ENCODE measurements at places on chromosomes 7 and 10. TPM values are rescaled to one million over a fixed set of nuclear protein-coding genes. Genes with fewer than 3 reads are reported as not detected.

Gene POLR3A
- polyA plus RNA-seq: 17.0 TPM

Gene C10orf62
- not detected for polyA plus RNA-seq

Gene SEC61A2
- 15.9 TPM for polyA plus RNA-seq

Gene SYT15B
- 7.1 TPM for polyA plus RNA-seq

Gene LRMDA
- polyA plus RNA-seq: 20.2 TPM

Gene INPP5A
- 41.7 TPM for polyA plus RNA-seq

Gene DGKI
- polyA plus RNA-seq: 0.46 TPM

Gene LRRC18
- polyA plus RNA-seq: 1.1 TPM

DNA sequence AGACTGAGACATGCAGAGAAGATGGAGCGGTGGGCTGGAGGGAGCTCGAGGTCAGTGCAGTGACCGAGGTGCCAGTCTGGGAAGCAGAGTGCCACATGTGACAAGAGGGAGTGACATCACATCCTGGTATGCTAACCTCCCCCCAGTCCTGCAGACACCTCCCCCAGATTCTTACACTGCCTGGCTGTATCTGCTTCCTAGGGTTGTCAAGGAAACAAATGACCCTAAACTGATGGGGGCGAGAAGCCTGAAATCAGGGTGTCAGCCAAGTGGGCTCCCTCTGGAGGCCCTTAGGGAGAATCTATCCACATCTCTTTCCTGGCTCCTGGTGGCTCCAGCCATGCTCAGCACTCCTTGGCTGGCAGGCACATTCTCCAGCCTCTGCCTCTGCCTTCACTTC is 316.1 kb upstream of the ZMIZ1 start:
- DNase-seq: no peak

GRCh38 chr7:79979437-79979836 is 155.2 kb upstream of the GNAI1 start:
- DNase-seq: peak; percentile 28

DNA sequence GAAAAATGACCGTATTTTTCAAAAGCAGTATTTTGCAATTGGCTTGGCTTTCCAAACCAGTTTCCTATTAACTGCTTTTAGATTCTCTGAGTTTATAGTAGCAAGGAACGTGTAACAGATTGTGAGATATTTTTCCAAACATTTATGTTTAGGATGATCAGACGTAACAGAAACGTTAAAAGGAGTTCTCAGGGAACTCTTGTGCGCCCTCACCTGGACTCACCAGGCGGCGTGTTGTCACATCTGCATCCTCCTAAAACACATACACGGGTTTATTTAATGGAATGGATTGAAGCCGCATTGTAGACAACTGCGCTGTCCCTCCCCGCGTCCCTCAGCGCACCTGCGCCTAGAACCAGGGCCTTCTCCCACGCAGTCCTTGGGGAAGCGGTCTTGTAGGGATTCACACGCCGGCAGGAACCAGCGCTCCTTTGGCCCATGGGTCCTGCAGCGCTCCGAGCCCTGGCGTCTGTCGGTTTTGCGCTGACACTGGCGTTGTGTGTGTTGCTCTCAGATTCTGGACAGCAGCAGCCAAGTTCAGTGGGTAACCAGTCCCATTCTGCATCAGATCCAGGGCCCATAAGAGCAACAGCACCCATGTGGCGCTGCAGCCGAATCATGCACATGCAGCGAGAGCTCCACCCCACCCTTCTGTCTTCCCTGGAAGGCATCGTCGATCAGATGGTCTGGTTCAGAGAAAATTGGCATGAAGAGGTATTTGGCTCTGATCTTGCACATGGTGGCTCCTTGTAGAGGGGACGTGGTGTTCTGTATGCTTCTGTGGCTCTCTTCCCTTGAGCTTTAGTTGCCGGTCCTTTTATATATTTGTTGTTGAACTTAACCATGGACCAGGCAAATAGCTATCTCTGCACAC is 114.9 kb downstream of the TRRAP start:
- no peak for DNase-seq

DNA sequence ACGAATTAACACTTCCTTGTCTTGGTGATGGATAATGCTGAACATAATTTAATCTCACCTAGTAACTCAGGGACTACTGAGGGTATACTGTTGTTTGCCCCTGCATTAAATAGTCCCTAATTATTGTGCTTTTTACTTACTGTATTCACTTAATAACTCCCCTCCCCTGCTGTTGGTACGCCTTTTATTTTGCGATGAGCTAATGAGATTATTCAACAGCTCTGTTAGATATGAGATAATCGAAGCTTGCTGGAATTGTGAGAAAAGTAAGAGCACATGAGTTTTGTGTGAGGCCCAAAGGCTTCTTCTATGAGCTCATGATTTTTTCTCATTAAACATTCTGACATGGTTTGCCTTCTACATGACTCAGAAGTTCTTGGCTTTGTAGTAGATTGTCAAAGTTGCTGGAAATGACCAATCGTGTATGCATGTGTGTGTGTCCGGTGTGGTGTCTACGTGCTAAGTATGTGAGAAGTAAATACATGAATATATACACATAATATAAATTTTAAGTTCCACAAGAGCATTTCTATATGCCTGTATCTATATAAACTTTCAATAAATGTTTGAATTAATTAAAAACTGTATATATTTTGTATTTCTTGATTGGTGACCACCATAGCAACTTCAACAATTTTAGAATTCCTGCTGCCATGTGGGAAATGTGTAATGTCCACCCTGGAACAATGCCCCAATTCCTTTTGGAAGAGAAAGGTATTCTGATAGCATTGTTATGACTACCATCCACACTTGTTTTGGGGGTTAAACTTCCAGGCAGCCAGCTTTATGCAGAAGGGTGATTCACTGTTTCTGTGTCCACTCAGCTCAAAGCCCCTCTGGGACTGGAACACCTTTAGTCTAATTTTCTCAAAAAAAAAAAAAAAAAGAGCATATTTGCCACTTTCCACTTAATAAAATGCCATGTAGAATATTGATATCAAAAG is 106.2 kb downstream of the SAMD9 start:
- DNase-seq: no peak

DNA sequence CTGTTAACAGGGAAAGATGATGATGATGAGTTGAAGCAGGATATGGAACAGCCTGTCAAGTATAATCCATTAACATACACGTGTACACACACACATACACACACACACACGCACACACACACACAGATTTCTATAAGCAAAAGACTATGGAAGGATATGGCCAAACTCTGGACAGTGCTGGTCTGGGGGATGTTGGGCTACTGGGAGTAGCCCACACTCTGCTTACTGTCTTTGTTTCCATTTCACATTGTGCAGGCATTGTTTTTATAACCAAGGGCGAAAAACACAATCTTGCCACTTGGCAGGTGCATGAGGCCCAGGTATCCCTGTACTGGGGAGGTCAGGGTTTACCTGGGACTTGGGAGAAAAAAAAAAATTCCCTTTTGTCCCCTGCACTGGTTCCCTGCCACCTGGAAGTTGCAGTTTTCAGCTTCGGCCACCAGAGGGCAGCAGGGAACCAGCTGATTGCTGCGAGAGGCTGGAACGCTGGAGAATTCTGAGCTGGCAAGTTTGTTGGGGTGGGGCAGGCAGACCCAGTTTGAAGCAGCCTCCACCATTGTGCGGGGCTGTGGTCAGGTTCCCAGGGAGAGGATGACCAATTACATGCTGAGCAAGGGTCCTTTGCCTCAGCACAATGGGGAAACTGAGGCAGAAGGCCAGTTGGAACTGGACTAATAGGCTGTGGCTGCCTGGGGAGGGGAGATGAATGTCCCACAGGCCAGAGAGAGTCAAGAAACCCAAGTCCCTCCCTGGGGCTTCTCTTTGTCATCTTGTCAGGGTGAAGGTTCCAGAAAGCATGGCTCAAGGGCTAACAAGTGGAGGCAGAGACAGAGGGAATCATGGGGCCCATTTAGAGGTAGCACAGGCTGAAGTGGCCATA is 27.3 kb downstream of the PPIF start:
- peak; percentile 75 for DNase-seq

DNA sequence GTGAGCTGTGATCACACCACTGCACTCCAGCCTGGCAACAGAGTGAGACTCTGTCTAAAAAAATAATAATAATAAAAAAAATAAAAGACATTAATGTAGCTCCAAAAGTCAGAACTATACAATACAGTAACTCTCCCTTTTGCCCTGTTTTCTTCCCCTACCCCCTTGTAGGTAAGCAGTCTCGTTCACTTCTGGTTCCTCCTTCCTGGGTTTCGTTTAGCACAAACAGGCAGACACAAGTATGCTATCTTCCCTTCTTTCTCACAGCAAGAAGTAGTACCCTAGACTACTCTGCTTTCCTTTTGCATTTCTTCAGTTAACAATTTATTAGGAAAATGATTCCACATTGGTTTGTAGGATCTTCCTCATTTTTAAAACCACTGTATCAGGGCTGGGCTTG is 33.1 kb downstream of the PDSS1 start:
- DNase-seq: no peak

GRCh38 chr10:114825513-114826253 is 4.1 kb downstream of the FHIP2A start:
- no peak for DNase-seq

DNA sequence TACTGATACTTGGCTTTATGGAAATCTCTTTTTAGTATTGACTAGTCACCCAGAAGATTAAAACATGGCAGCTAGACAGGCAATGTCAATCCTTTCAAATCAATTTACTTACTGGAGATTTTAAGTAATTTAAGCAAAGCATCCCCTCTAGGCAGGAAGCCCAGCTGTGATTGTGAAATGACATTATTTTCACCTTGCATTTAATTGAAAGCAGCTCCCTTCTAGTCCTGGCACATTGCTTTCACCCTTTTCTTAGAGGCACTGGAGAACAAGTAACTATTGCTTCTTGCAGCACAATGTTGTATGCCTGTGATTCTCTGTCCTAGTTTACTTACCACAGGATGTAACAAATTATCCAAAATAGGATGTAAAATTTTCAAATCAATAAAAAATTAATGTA is 13.3 kb downstream of the ST7 start:
- no peak for DNase-seq

DNA sequence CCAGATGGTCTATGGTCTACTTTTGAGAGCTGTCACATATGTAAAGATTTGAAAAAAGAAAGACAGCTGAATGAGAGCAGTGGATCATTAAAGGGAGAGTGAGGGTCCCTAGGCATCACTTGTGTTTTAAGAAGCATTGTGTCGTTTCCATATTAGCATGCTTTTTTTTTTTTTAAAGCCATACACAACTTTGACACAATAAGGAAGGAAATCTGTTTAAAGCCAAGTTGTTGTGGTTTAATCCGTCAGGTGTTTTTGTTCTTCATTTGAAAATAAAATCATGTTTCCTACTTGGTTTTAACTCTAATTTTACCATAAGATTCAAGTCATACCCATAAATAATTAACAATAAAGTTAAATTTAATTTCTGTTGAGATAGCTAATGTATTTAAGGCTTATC is 53.5 kb downstream of the MDFIC start:
- DNase-seq: no peak

- no peak for DNase-seq
These were observed 198.0 kb downstream of the CAMK1D start for GRCh38 chr10:12547301-12547771.

- no peak for DNase-seq
These were observed 27.3 kb downstream of the TFAM start for GRCh38 chr10:58412502-58412961.

- no peak for DNase-seq
These were observed 5.0 kb downstream of the SKIDA1 start for GRCh38 chr10:21520509-21520908.

GRCh38 chr10:62632071-62632809 is 172.3 kb upstream of the ADO start:
- no peak for DNase-seq

DNA sequence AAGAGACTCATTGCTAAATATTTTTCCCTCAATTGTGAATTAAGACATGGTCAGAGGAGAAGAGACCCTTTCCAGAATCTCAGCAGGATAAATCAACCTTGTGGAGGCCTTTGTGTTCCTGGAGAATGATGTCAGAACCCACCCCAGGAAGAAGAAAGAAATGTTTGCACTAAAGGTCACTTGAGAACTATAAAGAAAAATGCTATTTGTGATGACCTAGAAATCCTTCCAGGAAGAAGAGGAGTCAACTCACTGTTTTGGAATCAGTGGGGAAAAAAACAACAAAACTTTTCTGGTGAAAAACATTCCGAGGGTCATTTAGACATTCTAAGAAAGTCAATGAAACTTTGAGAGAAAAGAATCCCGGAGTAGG is 129.1 kb upstream of the ANKRD1 start:
- DNase-seq: no peak

Data from right lung (tissue), 10 donors.